ENCODE measurements at places on chromosomes 3 and 15. TPM values are rescaled to one million over a fixed set of nuclear protein-coding genes. Genes with fewer than 3 reads are reported as not detected.

DNA sequence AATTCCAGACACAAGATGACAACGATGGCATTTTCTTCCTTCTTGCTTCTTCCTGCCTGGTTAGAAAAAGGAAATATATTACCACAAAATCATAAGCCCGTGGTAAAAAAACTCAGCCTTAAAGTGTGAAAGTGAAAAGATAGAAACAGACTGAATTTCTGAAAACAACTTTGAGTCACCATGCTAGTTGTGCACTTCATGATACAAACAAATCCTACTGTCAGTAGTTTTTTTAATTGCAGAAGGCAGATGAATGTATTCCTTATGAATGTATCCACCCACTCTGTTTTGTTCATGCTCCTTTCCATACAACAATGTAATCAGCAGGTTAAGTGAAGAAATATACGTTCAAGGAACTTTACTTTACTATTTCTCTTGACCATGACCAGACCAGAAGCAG lies 1144.7 kb downstream of the OTOL1 start:
- DNase-seq, result no peak

GRCh38 chr3:480070-480469 lies 283.5 kb downstream of the CHL1 start:
- DNase-seq, result no peak

- no peak for DNase-seq
Measured at GRCh38 chr3:72100080-72100511, 315.1 kb upstream of the PROK2 start.

GRCh38 chr15:45102226-45102625 lies 11.7 kb downstream of the DUOX2 start:
- peak; percentile 14 for DNase-seq

- DNase-seq, result peak; percentile 28
Measured at GRCh38 chr15:39583596-39584265, 2.9 kb downstream of the THBS1 start.

DNA sequence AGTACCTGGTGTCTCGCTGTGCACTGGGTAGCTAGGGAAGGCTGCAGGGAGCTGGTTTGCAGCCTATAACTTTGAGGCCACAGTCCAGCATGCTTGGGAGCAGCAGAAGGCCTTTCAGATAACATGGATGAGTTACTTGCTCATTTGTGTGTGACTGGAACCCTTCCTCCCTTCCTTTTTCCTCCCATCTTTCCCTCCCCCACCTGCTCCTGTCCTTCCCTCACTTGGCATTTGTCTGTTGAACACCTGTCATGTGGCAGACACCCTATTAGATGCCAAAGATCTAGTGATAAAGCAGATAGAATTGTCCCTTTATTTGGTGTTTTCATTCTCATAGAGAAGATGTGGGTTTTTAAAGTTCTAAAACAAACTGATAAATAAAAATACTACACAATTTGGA lies 71.6 kb downstream of the LRTM1 start:
- no peak for DNase-seq

- DNase-seq, result no peak
Measured at GRCh38 chr3:44969154-44969827, 6.7 kb downstream of the ZDHHC3 start.

- no peak for DNase-seq
Measured at GRCh38 chr3:72839057-72839456, 9.2 kb downstream of the SHQ1 start.

- DNase-seq, result no peak
Measured at GRCh38 chr3:43010638-43011037, 31.5 kb downstream of the GASK1A start.

GRCh38 chr15:52281085-52282035 lies 14.2 kb downstream of the MYO5C start:
- DNase-seq, result no peak

DNA sequence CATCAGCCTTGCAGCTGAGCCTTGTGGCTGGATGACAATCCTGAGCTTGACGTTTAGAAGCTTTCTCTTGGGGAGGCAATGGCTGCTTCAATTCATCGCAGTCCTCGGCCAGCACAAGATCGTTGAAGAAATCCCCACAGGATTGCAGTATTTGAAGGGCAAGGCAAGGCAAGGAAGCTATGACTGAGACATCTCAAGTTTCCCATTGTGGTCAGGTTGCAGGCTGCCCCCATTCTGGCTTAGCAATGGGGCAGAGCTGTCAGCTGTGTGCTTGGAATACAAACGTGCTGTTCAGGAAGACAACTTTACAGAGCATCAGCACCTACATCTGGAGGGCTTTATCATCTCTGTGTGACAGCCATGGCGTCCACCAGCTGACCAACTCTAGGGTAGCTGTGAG lies 275.9 kb upstream of the TBL1XR1 start:
- DNase-seq, result no peak

GRCh38 chr15:67190326-67190725 lies 64.1 kb downstream of the AAGAB start:
- no peak for DNase-seq

GRCh38 chr3:127222664-127223063 lies 29.7 kb downstream of the PRR23E start:
- DNase-seq, result no peak

DNA sequence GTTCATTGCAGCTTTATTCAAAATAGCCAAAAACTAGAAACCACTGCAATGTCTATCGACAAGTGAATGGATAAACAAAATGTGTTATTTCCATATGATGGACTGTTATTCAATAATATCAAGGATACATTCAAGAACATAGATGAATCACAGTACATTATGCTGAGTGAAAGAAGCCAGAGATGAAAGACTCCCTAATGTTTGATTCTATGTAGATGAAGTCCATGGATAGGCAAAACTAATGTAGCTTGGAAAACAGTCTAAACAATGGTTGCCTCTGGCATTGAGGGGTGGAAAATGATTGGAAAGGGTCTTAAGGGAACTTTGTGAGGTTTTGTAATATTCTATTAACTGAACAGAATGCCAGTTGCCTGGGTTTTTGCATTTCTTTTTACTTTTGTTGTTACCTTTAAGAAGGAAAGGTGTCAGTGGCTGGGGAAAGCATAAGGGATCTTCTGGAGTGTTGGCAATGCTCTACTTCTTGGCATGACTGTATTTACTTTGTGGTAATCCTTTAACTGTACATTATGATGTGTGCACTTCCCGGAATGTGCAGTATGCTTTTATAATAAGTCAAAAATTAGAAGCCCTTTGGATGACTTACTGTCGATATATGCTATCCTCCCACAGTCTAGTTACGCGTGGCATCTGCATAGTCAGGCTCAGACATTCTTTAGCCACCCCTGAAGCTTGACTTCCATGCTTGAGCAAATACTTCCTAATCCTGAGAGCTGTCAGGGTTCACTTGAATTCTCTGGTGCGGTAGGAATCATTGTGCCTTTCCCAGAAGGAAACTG lies 20.5 kb upstream of the ATP10A start:
- DNase-seq, result no peak

- DNase-seq, result no peak
Measured at GRCh38 chr3:53217175-53217574, 38.6 kb downstream of the TKT start.

- DNase-seq, result no peak
Measured at GRCh38 chr3:63940389-63940757, 28.2 kb upstream of the SCAANT1 start.

GRCh38 chr3:148778926-148779325 lies 48.7 kb upstream of the CPB1 start:
- no peak for DNase-seq

DNA sequence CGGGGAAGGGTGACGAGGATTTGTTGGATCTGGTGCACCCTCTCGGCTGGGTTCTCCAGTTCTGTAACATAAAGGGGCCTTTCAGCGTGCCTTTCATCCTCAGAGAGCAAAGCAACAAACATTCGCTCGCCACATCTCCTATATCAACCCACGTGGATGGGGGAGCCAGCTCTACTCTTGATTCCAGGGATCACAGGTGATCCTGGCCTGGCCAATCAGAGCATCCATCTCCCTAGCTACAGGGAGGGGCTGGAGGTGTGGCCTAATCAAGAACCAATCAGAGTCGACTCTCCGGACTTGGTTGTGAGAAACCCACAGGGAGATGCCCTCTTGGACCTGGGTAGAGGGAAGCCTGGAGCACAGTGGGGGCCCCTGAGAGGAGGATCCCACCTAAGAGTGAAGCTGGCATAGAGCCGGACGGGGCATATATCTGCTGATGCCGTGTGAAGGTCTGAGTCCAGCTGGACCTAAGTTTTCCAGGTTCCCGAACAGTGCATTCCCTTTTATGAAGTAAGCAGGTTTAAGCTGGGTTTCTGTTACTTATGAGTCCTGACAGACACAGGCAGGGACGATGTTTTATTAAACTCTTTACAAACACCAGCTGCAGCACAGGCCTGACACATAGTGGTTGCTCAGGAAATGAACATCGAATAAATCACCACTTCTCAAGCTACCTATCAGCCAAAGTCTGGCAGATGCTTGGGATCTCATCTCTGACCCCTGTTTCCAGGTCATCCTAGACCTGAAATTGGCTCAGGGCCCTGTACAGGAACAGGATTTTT lies 50.7 kb upstream of the RAD18 start:
- DNase-seq, result no peak

- no peak for DNase-seq
Measured at GRCh38 chr3:32583708-32584107, 13.1 kb upstream of the DYNC1LI1 start.

DNA sequence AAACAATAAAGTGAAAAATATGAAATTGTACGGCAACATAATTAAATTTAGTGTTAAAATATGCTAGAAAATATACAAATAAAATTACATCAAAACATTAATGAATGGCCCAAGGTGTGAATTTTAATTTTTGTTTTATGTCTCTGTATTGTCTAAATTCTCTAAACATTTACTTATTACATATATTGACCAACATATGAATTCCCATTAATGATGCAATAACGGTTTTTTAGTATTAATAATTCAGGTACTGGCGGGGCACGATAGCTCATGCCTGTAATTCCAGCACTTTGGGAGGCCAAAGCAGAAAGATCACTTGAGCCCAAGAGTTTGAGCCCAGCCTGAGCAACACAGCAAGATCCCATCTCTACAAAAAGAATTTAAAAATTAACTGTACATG lies 20.6 kb upstream of the XRN1 start:
- DNase-seq, result no peak

DNA sequence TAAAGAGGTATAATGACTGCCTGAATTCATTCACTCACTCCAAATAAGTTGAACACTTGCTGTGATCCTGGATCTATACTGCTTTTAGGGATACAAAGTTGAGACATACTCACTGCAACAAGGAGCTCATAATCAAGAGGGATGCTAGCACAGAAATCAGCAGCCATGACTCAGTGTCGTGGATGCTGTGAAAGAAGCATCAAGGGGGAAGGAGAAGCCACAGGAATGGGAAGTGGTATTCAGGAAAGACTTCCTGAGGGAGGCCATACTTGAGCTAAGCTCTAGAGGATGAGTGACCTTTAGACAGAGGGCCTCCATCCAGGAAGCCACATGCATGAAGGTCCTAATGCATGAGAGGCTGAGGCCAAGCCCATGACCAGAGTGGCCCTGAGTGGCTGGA lies 245.7 kb upstream of the RORA start:
- no peak for DNase-seq

DNA sequence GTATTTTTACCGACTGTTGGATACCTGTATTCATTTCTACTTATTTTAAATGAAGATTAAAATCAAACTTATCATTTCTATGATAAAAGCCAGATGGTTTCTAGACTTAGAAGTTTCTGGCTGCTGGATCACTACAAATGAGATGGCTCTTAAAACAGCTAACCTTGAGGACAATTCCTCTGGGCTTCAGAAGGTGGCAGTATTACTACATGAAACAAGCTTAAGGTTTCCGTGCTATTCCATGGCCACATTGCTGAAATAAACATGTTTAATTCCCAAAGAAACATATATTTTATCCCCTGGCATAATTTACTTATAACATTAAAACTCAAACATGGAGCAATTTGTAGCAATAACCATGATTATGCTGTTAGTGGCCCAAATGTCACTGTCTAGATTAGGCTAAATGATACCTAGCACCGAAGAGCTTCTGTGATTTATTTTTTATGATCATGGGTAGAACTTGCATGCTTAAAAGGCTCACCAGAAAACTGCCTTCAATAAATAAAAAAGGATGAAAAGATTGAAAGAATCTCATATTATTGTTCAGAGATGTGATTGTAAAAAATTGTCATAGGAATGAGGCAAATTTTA lies 204.0 kb upstream of the NANOGP8 start:
- DNase-seq, result no peak

DNA sequence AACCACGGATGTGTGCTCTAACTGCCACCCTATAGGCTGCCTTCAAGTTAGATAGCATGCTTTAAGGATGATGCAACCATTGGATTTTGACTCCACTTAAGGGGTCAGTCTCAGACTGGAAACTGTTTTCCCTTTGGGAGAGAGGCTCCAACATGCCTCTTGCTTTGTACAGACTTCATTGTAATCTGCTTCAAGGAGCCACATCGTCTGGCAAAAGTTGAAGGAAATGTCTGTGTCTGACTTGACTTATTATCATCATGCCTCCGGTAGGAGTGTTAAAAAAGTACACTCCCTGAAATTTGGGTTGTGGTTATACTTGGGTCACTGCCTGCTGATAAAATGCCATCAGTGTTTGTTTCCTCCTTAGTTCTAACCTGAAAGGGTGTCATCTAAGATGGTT lies 245.4 kb upstream of the CDIN1 start:
- DNase-seq, result no peak

DNA sequence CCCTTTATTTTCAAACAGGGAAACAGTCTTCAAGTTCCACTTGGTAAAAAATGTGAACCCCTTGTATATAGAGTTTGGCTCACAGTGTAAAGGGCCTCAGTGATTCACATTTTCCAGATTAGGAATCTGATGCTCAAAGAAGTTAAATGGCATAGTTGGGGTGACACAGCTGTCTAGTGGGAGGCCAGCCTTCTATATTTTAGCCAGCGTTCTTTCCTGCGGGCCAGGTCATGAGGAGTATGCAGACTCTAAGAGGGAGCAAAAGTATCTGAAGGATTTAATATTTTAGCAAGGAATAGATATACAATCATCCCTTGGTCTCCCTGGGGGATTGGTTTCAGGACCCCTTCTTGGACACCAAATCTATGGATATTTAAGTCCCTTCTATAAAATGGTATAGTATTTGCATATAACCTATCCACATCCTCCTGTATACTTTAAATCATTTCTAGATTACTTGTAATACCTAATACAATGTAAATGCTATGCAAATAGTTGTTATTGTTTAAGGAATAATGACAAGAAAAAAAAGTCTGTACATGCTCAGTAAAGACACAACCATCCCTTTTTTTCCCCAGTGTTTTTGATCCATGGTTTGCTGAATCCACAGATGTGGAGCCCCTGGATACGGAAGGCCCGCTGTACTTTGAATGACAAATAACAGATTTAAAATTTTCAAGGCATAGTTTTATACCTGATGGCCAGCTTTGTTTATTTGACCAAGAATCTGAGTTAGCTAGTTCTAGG lies 7.0 kb downstream of the B2M start:
- DNase-seq, result no peak

- no peak for DNase-seq
Measured at GRCh38 chr15:52213206-52213605, 22.0 kb upstream of the GNB5 start.

- no peak for DNase-seq
Measured at GRCh38 chr3:141421639-141422319, 53.5 kb downstream of the ZBTB38 start.

Gene LRIG1
- 55.4 TPM for total RNA-seq

Gene CHRD
- 2.6 TPM for total RNA-seq

Gene FBXL22
- 2.5 TPM for total RNA-seq

Gene TRIM42
- total RNA-seq, result not detected

Gene CASR
- 0.31 TPM for total RNA-seq

Gene KNSTRN
- 6.7 TPM for total RNA-seq

Gene ATP13A4
- 10.7 TPM for total RNA-seq

Gene PP2D1
- not detected for total RNA-seq

Gene FRMD5
- total RNA-seq, result 2.0 TPM

Gene GOLGA8T
- 0.22 TPM for total RNA-seq

Gene DISP2
- total RNA-seq, result 13.7 TPM

Gene ALPK3
- total RNA-seq, result 1.0 TPM

Gene CPN2
- not detected for total RNA-seq

Gene FSIP1
- 8.2 TPM for total RNA-seq

Gene ZXDC
- 30.2 TPM for total RNA-seq

Measured in left colon (tissue), 2 donors.